ENCODE measurements at places on chromosomes 3 and 15.
A peak's percentile ranks its signal among the peaks of the same experiment; 100 is the strongest.

- DNase-seq, result no peak
These were observed 1022.7 kb downstream of the IGSF11 start for GRCh38 chr3:118011910-118012309.

GRCh38 chr3:183898028-183898431 is 13.3 kb upstream of the PARL start:
- no peak for DNase-seq

DNA sequence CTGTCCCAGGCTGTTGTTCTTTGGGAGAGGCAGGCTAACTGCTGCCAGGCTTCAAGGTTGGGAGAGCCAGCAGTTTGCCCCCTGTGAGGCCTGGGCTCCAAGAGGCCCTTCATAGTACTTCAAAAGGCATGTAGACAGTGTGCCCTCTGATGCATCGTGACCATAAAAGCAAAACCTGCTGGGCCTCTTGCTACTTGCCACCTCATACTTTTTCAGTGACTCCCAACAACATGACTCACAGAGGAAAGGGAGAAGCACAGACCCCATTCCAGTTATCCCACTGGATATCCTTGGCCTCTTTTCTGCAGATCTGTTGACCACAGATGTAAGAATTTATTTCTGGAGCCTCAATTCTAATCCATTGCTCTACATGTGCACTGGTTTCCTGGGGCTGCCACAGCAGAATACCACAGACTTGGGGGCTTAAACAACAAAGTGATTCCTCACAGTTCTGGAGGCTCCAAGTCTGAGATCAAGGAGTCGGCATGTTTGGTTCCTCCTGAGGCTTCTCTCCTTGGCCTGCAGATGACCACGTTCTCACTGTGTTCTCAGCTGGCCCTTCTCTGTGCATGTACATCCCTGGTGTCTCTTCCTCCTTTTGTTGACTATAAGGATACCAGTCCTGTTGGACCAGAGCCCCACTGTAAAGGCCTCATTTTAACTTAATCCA is 8.9 kb upstream of the NSMCE3 start:
- DNase-seq, result no peak

DNA sequence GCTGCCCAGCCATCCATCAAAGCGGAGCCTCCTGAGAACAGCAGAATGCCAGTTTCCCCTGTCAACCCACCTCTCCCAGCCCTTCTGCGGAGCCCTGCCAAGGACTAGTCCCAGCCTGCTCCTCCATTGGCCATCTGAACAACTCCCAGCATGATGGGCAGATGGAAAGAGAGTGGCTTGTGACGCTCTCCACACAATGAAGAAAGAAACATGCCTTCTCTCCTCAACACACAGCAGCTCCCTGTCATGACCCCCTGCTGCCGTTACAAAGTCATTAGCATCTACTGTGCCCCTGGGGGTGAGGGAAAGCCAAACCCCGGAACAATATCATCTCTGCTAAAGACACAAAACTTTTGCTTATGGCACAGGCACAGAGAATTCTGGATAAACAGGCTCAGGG is 33.6 kb downstream of the MECOM start:
- no peak for DNase-seq

GRCh38 chr15:68503213-68503612 is 71.2 kb upstream of the ITGA11 start:
- DNase-seq, result no peak

DNA sequence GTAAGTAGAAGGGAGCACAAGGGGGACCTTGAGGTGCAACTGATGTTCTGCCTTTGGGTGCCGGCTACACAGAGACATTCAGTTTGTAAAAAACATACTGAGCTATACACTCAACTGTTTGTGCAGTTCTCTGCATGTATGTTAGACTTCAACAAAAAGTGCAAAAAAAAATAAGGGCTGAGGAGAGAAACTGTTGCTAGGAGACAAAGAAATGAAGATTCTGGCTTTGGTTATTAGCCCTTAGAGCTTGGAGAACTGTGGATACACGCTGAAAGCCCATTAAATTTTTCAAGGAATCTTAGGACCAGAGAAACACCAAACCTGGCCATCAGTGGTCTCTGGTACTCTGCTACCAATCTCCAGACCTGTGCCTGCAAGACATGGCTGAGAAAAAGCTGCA is 207.6 kb upstream of the NSMCE3 start:
- no peak for DNase-seq

- DNase-seq, result no peak
These were observed 71.5 kb upstream of the PLXNA1 start for GRCh38 chr3:126911162-126912026.

GRCh38 chr3:129829640-129830039 is 63.9 kb downstream of the TMCC1 start:
- peak; percentile 39 for DNase-seq

GRCh38 chr3:171591070-171591469 is 130.9 kb upstream of the TNIK start:
- no peak for DNase-seq

GRCh38 chr3:168213920-168214319 is 118.2 kb upstream of the GOLIM4 start:
- no peak for DNase-seq

DNA sequence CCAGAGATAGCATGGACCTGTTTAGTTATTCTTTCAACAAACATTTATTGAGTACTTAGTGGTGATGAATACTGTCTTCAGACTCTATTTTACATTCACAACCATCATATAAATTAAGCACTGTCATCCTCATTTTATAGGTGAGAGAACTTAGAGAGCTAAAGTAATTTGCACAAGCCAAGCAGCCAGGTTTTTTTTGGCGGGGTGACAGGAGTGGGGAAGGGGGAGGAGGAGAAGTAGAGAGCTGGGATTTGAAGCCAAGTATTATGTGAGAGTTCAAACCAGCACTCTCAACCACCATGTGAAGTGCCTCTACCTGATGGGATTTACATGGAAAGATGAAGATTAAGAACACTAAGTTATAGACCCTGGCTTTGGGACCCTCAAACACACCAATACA is 547.4 kb upstream of the IL12A start:
- DNase-seq, result no peak

DNA sequence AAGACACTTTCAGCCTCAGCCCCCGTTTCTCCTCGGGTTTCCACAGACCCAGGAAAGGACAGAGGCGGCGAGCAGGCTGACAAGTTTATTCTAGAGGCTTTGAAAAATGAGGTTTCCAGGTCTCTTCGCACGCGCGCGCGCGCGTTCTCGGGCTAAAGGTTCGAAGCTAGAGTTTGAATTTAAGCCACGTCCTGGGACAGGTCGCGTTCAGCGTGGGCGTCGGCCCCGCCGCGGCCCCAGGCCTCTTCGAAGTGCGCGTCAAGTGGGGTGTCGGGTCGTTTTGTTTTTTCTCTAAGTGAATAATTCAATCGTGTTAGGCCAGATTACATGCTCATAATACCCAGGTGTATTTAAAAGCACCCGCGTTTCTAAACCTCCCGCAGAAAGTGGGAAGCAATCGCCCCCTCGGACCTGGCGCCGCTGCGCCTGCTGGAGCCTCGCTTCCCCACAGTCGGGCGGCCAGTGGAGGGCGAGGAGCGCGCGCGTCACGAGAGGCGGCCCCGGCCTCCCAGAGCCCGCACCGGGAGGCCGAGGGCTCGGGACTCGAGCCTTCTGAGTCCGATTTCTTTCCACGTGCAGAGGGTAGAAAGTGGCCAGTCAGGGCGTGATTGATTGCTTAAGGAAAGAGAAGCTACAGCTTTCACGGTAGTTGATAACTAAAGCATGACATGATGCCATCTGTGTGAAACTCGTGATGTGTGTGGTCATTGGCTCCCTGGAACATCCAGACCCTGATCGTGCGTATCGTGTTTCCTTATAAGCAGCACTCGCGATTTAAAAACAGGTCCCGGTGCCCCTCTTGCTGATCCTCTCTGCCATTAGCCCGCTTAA is 15.8 kb upstream of the SOX2 start:
- no peak for DNase-seq

DNA sequence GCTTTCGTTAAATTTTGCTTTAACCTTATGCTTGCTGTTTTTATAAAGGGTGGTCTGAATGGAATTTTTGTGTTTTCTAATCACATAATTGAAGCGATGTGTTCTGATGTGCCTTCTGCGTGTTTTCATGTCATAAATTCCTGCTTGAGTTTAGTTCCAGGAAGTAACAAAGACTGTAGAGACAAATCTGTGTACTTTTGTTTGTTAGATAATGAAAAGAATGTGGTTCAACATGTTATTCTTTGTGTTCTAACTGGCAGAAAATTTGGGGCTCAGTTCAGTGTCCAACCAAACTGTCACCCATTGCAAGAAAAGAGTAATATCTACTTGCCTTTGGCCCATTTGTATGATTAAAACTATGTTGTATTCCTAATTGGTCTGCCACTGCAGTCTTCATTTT is 324.0 kb downstream of the DIPK2A start:
- DNase-seq, result no peak

- DNase-seq, result no peak
These were observed 31.2 kb downstream of the SLC22A14 start for GRCh38 chr3:38313263-38313662.

GRCh38 chr3:45464336-45465170 is 76.2 kb downstream of the LARS2 start:
- DNase-seq, result no peak

DNA sequence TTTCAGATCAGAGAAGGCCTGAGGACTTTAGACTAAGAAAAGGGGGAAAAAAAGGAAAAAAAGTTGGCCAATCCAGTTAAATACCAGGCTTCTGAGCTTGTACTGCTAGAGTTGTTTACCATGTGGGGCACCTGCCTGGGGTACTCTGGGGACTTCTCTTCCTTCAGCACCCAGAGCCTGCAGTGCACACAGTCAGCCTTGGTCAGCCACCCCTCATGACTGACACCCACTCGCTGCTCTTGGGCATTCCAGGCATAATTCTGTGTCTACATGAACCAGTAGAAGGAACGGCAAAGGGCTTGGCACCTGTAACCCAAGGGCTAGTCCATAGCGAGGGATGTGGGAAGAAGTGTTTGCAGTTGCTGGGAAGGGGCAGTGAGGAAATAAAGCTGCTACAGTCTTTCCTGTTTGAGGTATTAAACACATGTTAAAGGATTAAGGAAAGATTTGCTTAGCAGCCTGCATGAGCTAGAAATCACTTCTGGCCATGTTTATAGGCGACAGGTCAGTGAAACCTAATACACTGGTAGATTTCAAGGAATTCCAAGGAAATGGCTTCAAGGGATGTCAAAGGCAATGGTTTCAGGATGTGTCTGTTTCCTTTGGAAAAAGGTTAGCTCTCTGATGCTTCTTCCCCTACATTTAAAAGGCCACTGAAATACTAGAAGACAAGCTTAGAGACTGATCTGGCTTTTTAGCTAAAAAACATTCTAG is 232.5 kb downstream of the CHST2 start:
- DNase-seq, result no peak

DNA sequence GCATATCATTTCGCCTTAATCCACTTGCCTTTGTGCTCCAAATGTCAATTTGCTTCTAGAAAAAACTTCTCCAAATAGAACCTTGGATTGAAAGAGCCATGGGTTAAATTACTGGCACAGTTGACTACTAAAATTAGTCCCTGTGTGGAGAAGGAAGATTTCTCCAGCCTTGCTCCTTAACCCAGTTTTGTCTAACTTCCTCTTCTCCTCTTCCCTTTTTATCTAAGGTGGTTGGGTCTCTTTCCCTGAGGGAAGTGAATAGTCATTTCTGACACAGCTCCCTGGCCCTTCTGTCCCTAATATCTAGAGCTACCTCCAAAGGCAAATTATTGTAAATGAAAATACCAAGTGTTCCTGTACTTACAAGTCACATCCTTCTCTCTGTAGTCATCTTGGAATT is 527.9 kb upstream of the TBL1XR1 start:
- DNase-seq, result no peak

DNA sequence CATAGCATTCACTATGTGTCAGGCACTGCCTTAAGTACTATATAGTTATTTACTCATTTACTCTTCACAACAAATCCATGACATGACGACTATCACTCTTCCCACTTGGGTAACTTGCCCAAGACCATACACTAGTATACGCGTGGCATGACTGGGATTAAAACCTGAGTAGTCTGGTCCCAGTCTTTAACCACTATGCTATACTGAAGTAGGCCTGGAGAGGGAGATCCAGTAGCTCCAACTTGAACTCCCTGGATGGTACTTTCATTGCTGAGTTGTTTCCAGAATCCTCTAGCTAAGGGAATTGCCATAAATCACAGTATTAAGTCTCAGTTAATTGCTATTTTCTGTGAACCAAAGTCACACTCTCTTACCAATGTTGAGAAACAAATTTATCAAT is 116.2 kb upstream of the LSAMP start:
- DNase-seq, result no peak

- no peak for DNase-seq
These were observed 106.0 kb upstream of the LRIG1 start for GRCh38 chr3:66606868-66607267.

DNA sequence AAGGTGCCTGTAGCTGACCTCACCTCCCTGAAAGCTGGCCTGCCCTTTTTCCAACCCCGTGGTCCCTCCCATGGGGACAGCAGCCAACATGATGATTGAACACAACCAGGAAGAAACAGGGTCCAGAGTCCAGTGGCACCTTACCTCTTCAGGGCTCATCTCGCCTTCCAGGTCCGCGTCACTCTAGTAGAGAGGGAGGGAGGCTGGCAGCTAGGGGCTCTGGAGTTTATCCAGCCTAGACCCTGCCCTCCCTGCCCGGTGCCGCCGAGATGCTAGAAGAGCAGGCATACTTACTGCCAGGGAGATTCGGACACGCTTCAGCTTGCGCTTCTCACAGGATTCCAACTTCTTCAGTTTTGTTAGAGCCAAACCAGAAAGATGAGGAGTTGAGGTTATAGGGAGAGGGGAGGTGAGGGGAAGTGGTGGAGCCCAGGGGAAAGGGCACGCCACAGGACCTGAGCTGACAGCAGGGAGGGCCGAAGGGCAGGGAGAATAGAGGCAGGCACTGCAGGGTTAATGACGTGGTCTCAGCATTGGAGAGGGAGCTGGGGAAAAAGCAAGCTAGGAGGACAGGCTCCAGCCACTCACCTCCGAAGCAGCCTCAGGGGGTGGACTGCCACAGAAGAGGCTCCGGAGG is 9.1 kb downstream of the CLCN2 start:
- no peak for DNase-seq

- DNase-seq, result no peak
These were observed 1.6 kb upstream of the PLD1 start for GRCh38 chr3:171811913-171812335.

- no peak for DNase-seq
These were observed 266.2 kb downstream of the ZNF385D start for GRCh38 chr3:21484828-21485144.

- DNase-seq, result no peak
These were observed 77.2 kb downstream of the TBC1D2B start for GRCh38 chr15:78000091-78000926.
